NCI-H1436 treated with DMSO at 0.1 percent for 48 hours (cell line): ENCODE measurements at places on chromosomes 12 and 14.

- DNase-seq, result no peak
These were observed 22.9 kb upstream of the RNF34 start for GRCh38 chr12:121376754-121377697.

DNA sequence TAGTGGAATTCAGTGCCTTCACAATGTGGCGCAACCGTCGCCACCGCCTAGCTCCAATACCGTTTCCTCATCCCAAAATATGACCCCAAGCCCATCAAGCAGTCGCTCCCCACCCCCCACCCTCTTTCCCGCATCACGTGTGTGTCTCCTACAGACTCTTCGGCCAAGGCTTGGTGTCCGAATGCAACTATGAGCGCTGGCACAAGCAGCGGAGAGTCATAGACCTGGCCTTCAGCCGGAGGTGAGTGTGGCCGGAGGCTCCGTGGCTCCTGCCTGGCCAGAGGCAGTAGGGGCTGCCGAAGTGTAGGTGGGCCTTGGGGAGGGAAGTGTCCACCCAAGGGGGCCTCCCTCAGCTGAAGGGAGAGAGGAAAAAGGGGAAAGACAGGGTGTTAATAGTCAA is 15.8 kb downstream of the CYP46A1 start:
- no peak for DNase-seq

DNA sequence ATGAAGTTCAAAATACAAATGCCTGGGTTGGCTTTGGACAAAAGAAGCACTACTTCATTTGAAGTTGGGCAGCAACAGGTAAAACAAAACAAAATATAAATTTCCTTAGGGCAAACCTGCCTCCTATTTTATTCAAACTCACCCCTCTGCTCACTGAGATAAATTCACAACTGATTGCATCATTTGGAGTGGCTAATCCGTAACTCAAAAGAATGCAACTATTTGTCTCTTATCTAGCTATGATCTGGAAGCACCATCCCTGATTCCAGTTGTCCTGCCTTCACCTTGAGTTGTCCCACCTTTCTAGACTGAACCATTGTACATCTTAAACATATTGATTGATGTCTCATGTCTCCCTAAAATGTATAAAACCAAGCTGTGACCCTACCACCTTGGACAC is 145.0 kb downstream of the CCER1 start:
- no peak for DNase-seq

DNA sequence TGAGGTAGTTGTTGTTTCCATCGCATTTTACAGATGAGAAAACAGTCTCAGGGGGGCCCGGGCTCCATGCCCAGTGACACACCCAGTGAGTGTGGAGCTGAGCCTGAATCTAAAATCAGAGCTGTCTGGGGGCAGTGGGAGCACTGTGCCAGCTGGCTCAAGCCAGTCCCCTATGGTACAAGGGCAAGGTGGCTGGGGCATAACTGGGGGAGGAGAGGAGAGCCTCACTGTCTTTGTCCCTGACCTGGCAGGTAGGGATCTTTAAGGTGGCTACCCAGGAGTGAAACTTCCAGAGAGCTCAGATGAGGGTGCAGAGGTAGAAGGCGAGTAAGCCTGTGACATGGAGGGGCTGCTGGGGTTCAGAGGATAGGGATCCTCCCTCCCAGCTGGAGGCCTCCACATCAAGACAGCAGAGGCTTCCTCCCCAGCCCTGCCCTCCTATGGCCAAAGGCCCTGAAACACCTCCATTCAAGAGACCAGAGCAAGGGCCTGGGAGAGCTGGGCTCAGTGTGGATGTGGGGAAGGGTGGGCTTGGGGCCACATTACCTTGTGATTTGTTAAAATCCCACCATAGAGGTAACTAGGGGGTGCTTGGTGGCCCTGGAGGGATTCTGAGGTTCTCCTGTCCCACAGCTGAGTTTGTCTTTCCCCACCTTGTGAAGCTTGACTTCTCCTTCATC is 33.1 kb downstream of the ASCL4 start:
- DNase-seq, result no peak

GRCh38 chr12:100799770-100800169 is 5.2 kb downstream of the ANO4 start:
- no peak for DNase-seq

GRCh38 chr12:106086696-106087095 is 52.1 kb downstream of the NUAK1 start:
- DNase-seq, result no peak

GRCh38 chr12:40226705-40227104 is 1.9 kb downstream of the LRRK2 start:
- DNase-seq, result no peak

DNA sequence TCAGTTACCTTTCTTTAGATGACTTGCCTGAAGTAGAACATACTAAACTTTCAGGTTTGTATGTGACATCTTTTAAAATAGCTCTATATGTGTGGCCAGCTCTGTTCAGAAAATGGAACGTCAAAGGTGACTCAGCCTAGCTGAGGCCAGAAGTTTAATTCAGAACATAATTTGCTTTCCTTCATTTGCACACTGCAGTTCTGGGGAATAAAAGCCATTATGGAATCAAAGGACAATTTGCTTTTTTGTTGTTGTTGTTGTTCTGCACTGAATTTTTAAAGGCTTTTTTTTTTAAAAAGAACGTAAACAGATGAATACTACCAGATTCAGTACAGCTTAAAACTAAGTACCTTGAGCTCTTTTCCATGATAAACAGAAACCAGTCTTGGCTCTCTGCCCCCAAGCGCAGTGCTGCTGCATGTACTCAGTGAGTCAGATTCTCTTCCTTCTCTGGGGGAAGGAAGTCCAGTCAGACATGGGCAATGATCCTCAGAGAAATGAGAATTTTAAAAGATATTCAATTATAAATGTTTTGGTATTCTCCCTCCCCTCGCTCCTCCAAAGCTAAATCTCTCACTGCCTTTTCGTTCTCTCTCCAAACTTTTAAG is 644.2 kb downstream of the NOVA1 start:
- no peak for DNase-seq

DNA sequence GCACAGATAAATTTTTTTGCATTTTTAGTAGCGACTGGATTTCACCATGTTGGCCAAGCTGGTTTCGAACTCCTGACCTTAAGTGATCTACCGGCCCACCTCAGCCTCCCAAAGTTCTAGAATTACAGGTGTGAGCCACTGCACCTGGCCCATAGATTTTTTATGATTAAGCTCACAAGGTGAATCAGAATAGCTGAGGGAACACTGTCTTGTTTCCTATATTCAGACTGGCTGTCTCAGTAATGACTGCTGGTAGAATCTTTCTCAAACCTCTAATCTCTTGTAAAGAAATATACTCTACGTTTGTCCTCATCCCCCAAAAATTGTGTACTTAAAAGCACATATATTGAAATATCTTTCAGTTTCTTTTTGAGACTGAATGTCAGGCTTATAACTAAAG is 362.1 kb downstream of the EGLN3 start:
- no peak for DNase-seq

- DNase-seq, result no peak
These were observed 2.8 kb downstream of the FBXO21 start for GRCh38 chr12:117187421-117187820.

DNA sequence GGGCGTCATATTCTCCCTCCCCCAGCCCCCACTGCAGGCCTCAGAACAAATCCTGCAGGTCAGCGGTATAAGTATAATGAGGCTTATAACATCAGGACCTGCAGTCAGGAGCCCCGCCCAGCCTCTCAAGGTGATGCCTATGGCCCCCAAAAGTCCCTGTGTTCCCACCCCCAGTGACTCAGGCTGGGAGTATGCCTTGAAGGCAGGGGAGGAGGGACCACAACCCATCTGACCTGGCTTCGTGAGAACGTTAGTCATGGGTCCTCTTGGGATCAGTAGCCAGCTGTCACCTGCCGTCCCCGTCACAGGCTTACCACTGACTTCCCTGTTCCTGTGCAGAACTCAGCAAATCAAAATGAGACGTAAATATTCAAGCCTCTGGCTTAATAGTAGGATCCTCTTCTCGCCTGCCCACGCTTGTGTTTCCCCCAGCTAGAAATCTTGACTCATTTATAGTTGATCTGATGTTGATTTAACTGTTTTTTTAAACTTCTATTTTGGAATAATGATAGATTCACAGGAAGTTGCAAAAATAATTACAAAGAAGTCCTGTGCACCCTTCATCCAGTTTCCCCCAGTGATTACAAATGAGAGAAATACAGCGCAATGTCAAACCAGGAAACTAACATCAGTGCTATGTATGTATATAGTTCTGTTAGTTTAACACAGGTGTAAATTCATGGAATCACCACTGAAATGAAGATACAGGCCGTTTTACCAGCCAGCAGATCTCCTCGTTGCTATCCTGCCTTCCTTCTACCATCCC is 107.5 kb downstream of the ADGRD1 start:
- no peak for DNase-seq

- DNase-seq, result no peak
These were observed 75.9 kb downstream of the TMEM132D start for GRCh38 chr12:129827866-129828384.

- no peak for DNase-seq
These were observed 21.9 kb downstream of the KRT80 start for GRCh38 chr12:52169886-52170285.

- no peak for DNase-seq
These were observed 188.1 kb downstream of the BCAT1 start for GRCh38 chr12:24760606-24761378.

GRCh38 chr14:100621806-100622205 is 34.6 kb upstream of the BEGAIN start:
- no peak for DNase-seq

DNA sequence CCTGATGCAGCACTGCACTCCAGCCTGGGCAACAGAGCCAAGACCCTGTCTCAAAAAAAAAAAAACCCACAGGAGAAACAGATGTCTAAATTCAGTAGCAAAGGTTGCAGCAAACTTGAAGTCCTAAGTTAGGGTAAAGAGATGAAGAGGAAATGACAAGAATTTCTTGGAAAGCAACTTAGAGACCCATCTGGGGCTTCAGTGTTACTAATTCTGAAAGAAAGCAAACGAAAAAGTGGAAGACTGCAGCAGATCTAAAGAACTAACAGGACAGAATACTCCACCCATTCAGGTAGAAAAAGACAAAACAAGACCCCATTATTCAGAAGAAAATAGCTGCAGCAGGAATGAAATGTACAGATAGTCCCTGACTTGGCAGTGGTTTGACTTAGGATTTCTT is 31.9 kb downstream of the RESF1 start:
- no peak for DNase-seq

- no peak for DNase-seq
These were observed 17.4 kb upstream of the SGPP1 start for GRCh38 chr14:63745272-63745671.

DNA sequence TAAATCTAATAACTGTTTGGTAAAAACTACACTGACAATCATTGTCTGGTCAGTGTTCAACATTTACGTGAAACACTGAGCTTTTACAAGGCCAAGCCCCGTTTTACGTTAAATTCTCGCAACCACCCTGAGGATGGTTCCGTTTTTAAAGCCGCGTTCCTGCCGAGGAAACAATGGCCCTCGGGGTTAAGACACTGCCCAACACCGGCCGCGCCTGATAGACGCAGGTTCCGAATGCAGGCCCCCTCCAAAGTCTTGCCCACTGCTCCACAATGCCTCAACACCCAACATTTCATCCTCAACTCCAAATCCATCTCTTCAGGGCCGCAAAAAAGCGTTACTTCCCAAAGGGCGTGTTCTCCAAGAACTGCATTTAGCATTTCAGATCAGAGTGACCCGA is 953 bp upstream of the SNRPF start:
- no peak for DNase-seq

DNA sequence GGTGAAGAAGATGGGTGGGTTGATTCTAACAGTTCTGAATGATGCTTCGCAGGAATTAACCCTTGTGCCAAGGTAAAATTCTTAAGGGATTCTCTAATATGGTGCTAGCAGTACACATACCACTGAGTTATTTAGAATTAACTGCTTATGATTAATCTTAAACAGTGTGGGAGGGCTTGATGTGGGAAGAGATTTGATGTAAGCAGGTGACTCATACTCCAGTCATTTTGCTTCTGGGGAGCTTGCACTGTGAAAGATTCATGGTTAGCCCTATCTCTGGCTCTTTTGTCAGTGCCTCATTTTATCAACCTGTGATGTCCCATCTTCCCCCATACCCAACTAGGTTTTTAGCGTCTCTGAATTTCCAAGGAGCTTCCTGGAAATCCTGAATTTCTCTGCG is 83.8 kb downstream of the NRXN3 start:
- DNase-seq, result no peak

DNA sequence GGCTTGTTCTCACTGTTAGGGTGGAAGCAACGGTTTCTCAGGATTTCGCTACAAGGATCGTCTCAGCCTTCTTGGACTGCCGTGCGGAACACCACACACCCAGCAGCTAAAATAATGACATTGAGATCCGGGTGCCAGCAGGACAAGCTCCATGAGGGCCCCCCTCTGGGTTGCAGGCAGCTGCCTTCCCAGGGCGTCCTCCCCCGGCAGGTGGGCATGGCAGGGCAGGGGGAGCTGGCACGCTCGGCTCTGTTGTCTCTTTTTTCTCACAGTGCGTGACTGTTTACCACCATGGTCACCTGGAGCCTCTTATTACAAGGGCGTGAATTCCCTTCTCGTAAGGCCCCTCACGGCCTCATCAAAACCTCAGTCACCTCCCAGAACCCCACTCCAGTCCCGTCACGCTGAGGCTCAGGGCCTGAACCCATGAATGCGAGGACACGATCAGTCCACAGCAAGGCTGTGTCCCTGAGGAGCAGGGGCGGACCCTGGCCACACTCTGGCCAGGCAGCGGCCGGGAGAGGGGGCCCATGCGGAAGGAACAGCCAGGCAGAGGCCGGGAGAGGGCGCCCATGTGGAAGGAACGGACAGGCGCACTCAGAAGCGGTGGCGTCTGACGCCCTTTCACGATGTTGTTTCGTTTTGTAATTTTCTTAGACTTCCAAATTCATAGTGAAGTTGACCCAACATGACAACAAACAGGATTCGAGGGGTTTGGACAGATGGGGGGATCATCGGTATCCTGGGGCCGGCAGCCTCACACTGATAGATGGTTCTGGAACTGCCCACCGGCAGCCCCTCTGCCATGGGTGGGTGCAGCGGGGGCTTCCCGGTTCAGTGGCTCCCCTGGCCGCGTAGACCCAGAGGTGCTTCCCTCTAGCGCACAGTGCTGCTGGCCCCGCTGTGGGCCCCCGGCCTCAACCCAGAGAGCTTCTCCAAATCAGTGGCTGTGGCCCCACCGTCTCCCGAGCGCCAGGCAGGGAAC is 10.0 kb downstream of the LRCOL1 start:
- no peak for DNase-seq

DNA sequence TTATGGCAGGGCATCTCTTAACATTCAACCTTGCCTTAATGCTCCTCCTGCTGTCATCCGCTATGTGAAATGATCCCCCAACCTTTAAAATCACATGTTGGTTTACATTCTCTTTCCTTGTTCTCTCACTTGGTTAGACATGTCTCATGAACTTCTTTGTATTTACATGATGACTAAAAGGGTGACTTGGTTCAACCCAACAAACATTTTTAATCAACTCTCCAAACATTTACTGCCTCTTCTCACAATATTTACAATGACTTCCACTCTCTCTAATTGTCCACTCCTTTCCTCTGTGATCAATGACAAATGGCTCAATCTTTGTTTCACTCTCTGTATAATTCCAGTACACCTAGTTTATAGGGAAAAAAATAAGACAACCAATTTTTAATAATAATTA is 506.1 kb downstream of the NELL2 start:
- no peak for DNase-seq

- no peak for DNase-seq
These were observed 168.3 kb downstream of the DUSP6 start for GRCh38 chr12:89183985-89184435.

- no peak for DNase-seq
These were observed 945.8 kb downstream of the DIO2 start for GRCh38 chr14:79265366-79265946.

GRCh38 chr12:123973552-123974341 is 732 bp downstream of the ZNF664 start:
- DNase-seq, result no peak
